Panc1 (cell line): ENCODE measurements at places on chromosomes 2 and 18.

- no peak for DNase-seq
Measured at GRCh38 chr2:105570757-105571156, 171.9 kb upstream of the FHL2 start.

- no peak for DNase-seq
Measured at GRCh38 chr2:24558781-24559472, 67.9 kb downstream of the NCOA1 start.

- DNase-seq = no peak
Measured at GRCh38 chr18:63356272-63356896, 10.6 kb downstream of the KDSR start.

DNA sequence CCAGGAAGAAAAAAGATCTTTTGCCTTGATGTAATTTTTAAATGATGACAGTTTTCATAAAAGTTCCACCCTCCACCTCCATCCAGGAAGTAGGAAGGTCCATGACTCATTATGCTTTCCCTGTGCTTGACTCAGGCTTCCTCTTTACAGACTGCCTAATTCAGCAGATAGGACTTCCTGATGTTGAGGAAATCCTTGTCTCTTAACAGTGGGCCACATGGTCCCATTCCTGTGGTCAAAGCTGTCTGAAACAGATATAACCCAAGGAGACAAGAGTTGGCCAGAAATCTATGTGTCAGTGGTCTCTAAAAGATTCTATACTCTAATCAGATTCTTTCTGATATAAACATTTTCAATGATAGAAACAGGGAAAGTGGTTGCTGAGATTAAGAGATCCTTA is 119.1 kb downstream of the BAZ2B start:
- no peak for DNase-seq

GRCh38 chr2:165835363-165835762 is 41.3 kb upstream of the GALNT3 start:
- DNase-seq = no peak

DNA sequence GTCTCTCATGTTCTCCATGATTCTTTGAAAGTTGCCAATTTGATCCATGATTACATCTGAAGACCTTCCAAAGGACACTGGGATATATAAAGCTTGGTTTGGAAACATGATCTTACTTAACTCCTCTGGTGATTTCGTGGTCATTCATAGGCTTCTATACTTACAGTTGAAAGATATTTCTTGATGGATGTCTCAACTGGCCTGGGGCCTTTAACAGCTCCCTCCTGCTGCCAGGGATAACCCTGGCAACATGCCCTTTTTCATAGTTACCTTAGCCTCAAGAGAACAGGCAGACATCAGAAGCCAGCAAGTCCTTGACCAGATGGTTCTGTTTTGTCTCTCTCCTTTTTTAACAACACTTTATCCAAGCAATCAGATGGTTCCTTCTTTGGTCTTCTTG is 23.5 kb upstream of the MFF start:
- no peak for DNase-seq

DNA sequence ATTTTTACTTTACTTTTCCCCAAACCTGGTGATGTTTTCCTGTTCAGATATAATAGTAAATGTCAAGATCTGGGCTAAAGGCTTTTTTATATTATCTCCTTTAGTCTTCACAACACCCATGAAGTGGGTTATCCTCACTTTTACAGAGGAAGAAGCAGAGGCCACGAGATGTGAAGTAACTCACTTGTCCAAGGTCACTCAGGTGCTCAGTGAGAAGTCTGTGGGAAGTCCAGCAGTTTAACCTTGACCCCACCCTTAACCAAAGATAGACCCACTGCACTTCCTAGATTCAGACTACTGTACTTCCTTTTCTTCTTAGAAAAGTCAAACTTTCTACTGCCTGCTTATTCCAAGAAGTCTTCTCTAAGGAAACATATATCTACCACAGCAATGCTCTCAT is 56.3 kb upstream of the STAT1 start:
- DNase-seq = no peak

- DNase-seq = no peak
Measured at GRCh38 chr2:6139142-6139541, 447.0 kb downstream of the SOX11 start.

DNA sequence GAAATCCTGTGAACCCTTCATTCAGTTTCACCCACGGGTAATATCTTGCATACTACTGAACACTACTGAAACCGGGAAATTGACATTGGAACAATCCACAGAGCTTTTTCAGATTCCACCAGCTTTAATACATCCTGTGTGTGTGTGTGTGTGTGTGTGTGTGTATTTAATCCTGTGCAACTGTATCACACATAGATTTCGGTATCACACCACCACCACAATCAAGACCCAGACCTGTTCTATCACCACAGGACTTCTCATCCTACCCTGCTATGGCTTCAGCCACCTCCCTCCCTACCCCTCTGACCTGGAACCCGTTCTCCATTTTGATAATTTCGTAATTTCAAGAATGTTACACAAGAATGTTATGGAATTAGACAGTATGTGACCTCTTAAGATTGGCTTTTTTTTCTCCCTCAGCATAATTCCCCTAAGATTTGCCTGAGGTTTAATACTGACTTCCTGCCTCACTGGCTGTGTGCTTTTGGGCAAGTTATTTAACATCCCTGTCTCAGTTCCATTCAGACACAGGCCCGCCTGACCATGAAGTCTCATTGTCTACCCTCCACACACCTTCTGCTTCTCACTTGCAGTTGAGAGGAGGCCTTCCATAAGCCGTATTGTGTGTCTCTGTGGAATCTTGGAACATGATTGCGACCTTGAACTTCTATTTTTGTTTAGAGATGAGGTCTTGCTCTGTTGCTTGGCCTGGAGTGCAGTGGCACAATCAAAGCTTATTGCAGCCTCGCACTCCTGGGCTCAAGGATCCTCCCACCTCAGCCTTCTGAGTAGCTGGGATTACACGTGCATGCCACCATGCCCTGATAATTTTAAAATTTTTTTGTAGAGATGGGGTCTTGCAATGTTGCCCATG is 14.4 kb upstream of the TMEM131 start:
- no peak for DNase-seq

DNA sequence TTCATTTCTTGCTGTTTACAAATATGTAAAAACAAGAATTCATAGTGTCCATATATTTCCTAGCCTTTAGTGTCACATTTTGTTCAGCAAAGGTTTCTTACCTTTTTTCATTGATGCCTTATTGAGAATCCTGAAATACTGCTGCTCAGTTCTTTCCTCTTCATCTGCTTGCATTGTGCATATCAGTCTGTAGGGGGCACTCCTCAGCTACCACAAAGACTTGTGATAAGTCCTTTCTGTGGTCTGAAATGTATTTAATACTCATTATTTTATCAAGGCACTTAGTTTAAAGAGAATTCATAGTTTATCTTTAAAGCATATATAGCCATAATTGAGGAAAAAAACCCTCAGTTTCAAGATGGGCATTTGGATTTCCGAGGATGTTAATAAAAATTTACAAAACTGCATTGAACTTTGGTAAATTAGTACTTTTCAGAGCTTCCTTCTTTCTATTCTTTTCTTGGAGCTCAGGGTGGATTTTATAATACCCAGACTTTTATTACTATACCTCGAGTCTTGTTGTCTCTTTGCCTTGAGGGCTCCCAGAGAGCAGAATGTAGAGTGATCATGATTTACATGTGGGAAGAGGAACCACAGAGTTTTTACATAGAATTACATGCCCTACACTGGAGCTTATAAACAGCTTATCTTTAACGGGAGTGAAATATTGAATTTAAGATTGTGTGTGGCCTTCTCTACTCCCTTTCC is 570.1 kb downstream of the PLCL1 start:
- peak; percentile 30 for DNase-seq

DNA sequence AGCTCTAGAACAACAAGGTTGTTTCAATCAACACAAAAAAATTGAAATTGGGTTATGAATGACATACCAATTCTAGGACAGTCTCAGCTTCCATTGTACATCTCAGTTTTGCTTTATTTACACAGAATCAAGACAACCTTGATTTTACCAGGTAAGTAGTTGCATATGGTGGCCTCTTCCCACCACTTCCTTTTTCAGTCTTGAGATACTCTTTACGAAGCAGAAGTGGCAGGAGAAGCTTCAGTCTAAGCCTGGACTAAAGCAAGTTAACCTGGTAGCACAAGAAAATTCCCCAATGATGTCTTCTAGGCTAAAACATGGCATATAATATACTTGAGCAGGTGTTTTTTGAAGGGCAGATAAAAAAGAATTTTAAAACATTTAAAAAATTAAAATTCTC is 10.7 kb upstream of the FAM136A start:
- no peak for DNase-seq

- DNase-seq = no peak
Measured at GRCh38 chr18:66630831-66631230, 26.9 kb upstream of the CDH19 start.

GRCh38 chr2:78145997-78146722 is 624.0 kb upstream of the LRRTM4 start:
- no peak for DNase-seq

GRCh38 chr2:47767880-47768609 is 14.9 kb upstream of the MSH6 start:
- DNase-seq = no peak

GRCh38 chr2:36438449-36438977 is 82.9 kb downstream of the CRIM1 start:
- DNase-seq = peak; percentile 94

DNA sequence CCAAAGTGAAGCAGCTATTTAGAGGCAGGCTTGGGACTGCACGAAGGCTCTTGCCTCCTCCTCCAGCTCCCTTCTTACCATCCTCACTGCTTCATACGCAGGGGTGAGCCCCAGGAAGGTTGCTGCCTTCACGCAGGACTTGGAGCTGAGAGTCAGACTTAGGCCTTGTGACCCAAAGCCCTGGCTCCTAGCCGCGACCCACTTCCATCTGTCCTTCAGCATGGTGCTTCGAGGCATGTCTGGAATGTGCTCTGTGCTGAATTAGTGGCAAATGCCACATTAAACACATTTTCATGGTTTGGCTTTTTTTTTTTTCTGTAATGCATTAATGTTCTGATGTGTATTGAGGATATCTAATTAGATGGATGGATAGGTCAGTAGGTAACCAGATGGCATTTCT is 37.5 kb downstream of the ITGB1BP1 start:
- DNase-seq = no peak

- no peak for DNase-seq
Measured at GRCh38 chr18:3016585-3017297, 3.8 kb upstream of the LPIN2 start.

GRCh38 chr2:209661286-209661894 is 110.2 kb upstream of the UNC80 start:
- DNase-seq = no peak

- DNase-seq = no peak
Measured at GRCh38 chr2:182646763-182647498, 69.1 kb upstream of the DNAJC10 start.
